ENCODE measurements at places on chromosomes 13 and 19.

DNA sequence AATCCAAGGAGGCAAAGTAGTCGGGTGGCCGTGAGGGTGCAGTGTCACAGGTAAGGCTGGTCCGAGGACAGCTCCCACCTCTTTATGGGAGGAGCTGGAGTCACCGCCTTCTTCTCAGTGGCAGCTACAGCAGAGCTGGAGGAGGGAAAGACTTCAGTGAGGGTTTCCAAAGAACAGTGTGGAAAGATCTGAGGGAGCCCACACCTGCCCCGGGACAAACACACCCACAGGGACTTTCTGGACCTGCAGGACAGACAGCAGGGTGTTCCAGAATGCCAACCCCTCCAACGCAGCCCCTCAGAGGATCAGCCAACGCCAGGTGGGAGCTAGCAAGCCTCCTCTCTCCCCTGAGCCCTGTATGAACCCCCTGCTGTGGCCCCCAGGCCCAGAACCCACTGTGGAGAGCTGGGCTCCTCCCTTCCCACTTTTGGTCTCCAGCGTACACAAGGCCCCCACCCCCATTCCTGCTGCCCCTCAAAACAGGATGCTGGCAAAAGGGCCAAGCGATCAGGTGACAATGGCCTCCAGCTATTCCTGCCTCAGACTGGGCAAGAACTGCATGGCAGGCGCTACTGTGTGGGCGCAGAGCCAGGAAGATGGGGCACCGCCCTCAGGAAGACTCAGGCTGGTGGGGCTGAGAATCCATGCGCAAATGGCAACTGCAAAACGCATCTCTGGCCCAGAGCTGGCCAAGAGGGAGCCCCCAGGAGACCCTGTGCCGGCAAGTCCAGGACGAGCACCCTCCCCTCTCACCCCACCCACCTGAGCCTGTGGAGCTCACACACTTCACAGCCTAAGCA, 3.5 kb upstream of the CD320 start:
- no peak for DNase-seq

DNA sequence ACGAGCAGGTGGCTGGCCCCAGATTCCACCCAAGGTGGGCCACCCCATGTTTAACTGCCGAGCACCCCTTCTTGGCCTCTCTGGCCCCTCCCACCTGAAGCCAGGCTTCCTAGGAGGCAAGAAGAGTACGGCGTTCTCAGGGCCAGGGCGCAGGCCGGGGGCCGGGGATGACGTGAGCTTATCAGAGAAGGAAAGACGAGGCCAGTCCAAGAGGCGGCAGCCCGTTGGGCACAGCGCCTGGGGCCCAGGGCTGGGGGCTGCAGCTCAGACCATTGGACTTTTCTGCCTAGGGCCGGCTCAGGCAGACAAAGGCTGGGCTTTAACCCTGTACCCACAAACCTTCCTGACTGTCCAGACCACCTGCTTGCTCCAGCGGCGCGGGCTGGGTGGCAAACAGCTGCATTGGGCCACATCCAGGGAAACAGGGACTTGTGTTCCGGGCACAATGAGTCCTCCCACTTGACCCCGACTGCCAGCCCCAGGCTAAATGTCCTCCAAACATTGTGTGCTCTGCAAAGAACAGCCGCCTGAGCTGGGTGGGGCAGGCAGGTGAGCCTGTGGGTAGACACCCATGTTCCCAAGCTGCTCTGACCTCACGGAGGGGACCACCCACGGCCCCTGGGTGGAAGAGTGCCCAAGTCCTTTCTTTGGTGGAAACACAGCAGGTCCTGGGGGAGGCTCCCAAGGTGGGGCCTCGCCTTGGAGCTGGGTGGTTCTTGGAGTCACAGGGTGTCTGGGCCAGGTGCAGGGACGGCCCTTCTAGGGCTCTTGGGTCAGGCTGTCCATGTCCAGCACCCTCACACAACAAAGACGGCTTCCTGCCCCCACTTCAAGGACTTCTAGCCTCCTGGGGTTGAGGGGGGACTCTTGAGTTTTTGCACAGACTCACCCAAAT, 21.9 kb downstream of the COMP start:
- no peak for DNase-seq

GRCh38 chr13:27353708-27354107, 70.7 kb upstream of the GTF3A start:
- no peak for DNase-seq

- DNase-seq, result no peak
Observed at GRCh38 chr19:17052439-17052838, 22.8 kb downstream of the HAUS8 start.

- no peak for DNase-seq
Observed at GRCh38 chr13:61531383-61532065, 115.9 kb upstream of the PCDH20 start.

- DNase-seq, result no peak
Observed at GRCh38 chr13:32824675-32825074, 191.5 kb upstream of the KL start.

DNA sequence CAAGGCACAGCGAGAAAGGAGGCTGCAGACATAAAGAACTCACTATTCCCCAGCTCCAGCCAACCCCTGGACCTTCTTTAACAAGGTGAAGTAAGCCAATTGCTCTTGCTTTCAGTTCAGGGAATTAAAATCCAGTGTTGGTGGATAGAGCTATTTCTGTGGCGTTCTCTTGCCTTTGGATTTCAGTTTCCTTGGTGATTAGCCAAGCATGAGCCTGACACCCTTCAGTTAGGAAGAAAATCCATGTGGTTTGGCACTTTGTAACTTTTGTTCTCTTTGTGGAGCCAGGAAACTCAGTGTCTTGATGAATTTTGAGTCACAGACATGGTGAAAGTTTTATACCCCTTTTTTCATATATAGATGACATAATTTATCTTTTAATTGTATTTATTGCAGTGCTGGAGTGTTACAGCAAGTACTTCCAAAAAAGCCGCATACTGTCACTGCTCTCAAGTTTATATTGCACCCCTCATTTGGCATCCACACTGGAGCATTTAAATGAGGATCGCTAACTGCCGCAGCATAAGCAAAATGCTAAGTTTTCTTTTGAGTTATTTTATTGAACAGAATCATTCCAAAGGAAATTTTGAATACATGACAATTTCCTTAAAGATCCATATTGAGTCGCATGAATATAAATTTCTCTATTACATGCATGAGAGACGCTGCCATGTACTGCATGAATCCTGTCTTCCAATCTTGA, 406.8 kb downstream of the MYO16 start:
- no peak for DNase-seq

GRCh38 chr19:29620931-29621351, 14.9 kb downstream of the POP4 start:
- no peak for DNase-seq

- DNase-seq, result no peak
Observed at GRCh38 chr13:112680741-112681360, 9.0 kb upstream of the ATP11A start.

Data from GM20000 (cell line).